ENCODE measurements at places on chromosomes 5 and 9.
A peak's percentile ranks its signal among the peaks of the same experiment; 100 is the strongest.

DNA sequence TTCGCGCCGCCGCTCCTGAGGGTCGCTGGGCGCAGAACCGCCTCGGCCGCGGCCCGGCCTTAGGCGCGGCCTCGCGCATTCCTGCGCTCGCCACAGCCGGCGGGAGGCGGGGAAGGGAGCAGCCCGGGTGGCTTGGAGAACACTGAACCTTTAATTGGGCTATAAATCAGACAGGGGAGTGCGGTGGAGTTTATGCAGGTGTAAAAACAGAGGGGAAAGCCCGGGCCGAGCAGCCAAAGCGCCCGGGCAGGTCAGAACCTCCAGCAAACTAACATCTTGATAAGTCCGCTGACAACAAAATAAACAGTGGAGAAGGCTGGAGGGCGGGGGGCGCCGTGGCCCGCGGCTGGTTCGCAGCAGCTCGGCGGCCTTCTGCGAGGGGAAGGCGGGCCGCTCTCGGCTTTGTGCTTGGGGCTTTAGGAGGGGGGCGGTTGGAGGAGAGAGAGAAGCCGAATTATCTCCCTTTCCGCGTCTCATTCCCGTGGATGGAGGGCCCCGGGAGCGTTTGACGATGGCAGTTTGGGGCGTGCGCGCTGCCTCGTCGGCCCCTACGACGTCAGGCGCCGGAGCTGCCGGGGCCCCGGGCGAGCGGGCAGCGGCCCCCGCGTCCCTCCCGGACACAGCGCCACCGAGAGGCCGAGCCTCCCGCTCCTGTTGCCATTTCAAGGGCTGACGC is 11.3 kb downstream of the FOXD1 start:
- DNase-seq = no peak

- DNase-seq = no peak
Measured at GRCh38 chr9:90296539-90296938, 346.1 kb downstream of the DIRAS2 start.

- no peak for DNase-seq
Measured at GRCh38 chr9:35577486-35577885, 27.6 kb upstream of the TESK1 start.

DNA sequence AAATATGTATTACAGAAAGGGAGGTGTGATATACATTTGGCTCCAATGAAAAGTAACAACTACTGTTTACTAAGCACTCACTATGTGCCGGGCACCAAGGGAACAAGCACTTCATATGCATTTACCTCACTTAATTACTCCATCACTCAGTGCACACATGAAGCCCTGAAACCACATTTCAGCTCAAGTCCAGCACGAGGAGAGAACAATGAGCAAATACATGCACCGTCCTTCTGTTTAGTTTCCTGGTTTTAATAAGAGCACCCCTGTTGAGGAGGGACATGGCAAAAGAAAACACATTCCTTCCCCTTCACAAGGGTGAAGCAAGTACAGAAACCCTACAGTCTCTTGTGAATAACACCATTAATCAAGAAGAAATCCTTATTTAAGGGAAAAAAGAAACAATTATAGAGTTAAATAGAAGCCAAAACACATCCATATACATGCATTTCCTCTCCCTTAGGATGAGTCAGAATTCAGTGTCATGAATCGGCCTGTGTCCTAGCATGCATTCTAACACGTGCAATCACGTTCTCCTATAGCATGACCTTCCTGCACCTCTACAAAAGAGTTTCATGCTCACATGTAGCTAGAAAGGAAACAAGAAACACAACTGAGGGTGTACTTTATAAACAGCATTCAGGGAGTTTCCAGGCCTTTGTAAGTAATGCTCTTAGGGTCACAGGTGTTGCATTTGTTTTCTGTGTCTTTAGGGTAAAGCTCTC is 411.6 kb downstream of the BNC2 start:
- DNase-seq = no peak

GRCh38 chr9:37283730-37284325 is 138.7 kb upstream of the GRHPR start:
- DNase-seq = no peak

DNA sequence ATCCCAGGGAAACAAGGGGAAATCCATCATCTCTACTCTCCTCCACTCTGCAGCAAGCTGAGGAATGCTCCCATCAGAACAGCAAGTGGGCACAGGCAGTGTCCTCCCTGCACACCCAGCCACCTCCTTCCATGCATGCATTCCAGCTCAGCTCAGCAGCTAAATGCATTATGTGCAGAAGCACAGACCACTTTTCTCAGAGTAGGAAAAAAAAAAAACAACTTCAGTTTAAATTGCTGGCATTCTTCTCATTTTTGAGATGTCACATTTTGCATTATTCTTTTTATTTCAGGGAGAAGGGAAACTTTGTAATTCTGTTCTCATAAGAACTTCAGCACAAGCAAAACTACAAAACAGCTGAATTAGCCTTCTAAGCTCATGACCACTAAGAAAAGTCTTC is 312.2 kb downstream of the SEMA5A start:
- DNase-seq = no peak

DNA sequence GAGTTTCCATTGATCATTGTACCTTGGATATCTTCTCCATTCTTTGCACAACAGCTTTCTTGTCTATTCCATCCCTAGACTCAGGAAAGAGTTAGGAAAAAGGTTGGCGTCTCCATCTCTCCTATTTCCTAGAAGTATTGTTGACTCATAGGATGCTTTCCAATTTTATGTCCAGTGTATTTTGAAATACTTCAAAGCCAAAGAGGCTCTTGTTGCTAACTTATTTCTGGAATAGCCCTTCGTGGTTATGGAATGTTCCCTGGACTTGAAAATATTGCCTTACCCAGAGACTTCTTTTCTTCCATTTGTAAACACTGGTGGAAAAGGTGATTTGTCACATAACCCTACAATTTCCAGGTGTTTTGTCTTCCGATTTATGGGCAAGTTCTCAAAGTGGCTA is 402.3 kb upstream of the ZNF608 start:
- no peak for DNase-seq

DNA sequence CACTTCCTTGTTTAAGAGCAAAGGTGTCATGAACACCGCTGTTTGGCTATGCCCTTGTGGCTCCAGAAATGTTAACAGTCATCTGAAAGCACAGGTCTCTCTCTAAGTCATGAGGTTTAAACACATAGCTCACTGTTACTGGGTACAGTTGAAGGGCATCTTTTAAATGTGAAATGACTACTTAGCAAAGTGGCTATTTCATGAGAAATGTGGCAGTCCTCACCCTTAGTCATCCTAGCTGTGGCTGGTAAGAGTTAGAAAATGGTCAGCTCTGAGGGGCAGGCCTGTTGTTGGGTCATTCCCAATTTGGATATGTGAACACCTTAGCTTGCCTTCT is 24.2 kb upstream of the TMEM171 start:
- DNase-seq = no peak

GRCh38 chr5:66862020-66862419 is 265.8 kb downstream of the MAST4 start:
- no peak for DNase-seq

DNA sequence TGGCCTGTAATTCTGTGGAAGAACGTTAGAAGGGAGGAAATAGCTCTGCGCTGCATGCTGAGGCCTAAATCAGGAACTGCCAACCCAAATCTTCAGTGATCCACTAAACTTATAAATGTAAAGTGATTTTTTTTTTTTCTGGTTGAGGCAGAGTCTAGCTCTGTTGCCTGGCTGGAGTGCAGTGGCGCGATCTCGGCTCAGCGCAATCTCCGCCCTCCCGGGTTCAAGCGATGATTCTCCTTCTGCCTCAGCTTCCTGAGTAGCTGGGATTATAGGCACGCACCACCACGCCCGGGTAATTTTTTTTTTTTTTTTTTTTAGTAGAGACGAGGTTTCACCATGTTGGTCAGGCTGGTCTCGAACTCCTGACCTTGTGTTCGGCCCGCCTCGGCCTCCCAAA is 717.4 kb upstream of the FAM174A start:
- DNase-seq = no peak

- no peak for DNase-seq
Measured at GRCh38 chr9:122309861-122310260, 45.2 kb downstream of the MRRF start.

GRCh38 chr9:119736491-119737454 is 367.5 kb upstream of the BRINP1 start:
- peak; percentile 12 for DNase-seq

GRCh38 chr5:29382780-29383179 is 1810.7 kb upstream of the CDH6 start:
- DNase-seq = no peak

- no peak for DNase-seq
Measured at GRCh38 chr5:127602481-127602880, 46.4 kb upstream of the CTXN3 start.

DNA sequence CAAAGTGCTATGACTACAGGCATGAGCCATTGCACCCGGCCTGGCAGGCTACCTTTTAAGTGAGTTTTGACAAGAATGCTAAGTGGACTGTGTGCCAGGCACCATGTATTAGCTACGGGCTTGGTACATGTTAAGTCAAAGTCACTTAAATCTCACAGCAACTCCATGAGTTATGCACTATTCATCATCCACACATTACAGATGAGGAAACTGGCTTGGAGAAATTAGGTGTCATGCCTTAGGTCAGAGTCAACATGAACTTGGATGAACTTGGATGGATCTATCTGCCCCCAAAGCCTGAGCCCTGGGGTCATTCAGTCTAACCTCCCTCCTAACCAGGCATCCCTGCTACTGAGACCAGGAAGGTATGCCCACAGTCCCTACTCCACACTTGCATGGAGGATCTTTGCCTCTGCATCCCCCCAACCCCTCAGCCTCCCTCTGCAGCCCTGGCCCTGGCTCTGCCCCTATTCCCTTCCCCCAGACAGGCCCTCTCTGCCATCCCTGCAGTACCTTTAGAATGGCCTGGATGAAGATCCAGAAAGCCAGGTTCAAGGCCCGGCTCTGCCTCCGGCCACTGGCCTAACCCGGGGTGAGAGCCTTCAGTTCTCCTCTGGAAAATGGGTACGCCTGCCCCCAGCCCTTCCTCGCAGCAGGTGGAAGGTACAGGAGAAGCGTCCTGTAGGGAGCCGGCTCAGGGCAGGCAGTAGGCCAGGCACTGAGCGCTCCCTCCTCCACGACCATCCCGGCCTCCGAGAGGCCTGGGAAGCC is 685 bp upstream of the ADGRD2 start:
- DNase-seq = no peak

DNA sequence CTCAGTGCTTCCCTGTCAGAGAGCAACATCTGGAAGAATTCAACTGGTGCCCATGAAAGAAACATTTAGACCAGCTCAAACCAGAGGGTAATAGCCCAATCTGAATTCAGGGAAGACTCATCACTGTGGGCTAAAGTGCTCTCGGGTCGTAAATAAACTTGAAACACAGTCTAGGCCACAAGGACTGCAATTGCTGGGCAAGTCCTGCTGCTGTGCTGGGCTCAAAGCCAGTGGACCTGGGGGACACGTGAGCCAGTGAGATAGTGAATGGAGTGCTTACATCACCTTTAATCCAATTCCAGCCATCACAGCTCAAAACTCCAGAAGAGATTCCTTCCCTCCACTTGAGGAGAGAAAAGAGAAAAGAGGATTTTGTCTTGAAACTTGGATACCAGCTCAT is 78.1 kb upstream of the DAP start:
- peak; percentile 39 for DNase-seq

DNA sequence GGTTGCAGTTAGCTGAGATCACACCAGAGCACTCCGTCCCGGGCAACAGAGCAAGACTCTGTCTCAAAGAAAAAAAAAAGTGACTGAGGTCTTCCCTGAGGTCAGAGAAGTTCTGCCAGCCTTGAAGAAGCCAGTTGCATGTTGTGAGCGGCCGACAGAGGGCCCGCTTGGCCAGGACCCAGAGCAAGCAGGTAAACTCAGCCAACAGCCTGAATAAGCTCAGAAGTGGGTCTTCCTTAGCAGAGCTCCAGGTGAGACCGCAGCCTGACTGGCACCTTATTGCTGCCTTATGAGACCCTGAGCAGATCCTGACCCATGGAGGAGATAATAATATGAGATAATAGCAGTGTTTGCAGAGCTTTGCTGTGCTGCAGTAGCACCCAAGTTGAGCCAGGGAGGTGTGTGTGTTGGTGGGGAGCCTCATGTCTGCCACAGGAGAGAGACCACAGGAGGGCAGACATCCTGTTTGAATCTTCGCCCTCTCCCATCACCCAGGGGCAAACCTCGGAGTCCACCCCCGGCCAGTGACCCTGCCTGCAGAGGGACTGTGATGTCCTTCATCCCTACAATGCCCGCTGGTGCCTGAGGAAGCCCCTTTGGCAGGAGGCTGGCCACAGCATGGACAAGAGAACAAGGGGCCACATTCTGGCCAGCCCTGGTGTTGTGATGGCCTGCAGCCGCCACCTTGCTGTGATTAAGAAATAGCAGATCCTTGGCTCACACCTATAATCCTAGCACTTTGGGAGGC is 10.8 kb upstream of the BARX1 start:
- DNase-seq = no peak

DNA sequence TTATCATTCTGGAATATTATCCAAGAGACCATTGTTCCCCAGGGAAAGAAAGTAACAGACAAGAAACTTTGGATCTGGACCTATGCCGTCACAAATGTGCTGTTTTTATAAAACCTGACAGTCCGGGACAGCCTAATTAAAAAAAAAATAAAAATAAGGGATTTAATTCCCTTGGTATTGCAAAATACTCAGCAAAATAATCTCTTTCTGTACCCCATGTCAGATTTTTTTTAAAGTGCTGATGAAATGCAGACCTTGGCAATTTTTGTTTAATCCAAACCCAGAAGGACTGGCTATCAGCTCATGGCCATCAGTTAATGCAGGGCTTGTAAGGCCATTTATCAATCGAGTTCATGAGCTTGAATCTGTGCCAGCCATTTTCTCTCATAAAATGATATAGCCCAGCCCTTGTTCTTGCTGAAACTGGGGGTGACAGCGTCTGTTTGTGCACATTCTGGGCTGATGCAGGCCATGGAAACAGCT is 162.7 kb upstream of the S1PR3 start:
- DNase-seq = peak; percentile 22

- no peak for DNase-seq
Measured at GRCh38 chr9:5714501-5715401, 85.8 kb downstream of the RIC1 start.

DNA sequence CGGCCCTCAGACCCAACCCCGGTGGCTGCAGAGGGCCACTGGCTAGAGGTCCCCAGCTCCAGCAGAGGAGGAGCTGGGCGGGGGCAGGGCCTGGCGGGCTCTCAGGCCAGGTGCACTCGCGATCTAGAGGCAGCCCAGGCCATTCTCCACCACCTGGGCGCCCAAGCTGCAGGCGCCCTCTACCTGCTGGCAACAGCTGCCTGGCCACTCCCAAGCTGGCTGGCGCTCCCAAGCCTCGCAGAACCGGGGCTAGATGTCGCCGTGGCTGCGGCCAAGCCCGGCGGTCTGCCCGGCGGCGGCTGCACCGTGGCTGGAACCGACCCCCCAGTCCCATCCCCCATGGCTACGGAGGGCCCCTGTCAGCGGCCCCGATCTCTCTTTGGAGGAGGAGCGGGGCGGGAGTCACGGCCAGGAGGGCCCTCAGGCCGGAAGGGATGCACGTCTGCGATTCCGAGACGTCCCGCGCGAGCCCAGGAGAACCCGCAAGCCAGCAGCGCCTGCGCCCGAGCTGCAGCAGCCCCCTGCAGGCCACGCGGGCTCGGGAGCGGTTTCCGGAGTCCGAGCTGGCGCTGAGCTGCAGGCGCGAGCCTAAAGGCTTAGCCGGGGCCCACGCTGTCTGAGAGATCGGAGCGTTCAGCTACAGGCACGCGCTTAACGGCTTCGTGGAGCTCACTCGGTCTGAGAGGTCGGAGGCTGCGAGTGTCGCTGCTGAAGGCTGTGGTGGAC is 44.3 kb upstream of the BICD2 start:
- peak; percentile 71 for DNase-seq
